Chondrocyte (in vitro differentiated cells): ENCODE measurements at places on chromosomes 1 and 21. TPM values are rescaled to one million over a fixed set of nuclear protein-coding genes. Genes with fewer than 3 reads are reported as not detected.

The ALG6 gene
- 7.5 to 11.6 TPM (median 8.5 TPM) in 3 replicates for total RNA-seq

The GPR37L1 gene
- not detected in 3 replicates for total RNA-seq

The AIM2 gene
- total RNA-seq = not detected in 3 replicates

The SLC30A2 gene
- 0.12 TPM in 1 of 3 replicates, not detected in the others for total RNA-seq

The LIN28A gene
- total RNA-seq = not detected in 3 replicates

The PERM1 gene
- 0.12 to 0.37 TPM (median 0.31 TPM) in 3 replicates for total RNA-seq

The GUCA2A gene
- total RNA-seq = not detected in 3 replicates

The USH2A gene
- not detected in 3 replicates for total RNA-seq

The TENT5C gene
- 0.20 to 0.41 TPM (median 0.21 TPM) in 3 replicates for total RNA-seq

The TAS1R1 gene
- total RNA-seq = not detected in 3 replicates

The ZNF695 gene
- 1.4 to 1.9 TPM (median 1.7 TPM) in 3 replicates for total RNA-seq

The BRDT gene
- not detected in 3 replicates for total RNA-seq

The FCGR3A gene
- not detected in 3 replicates for total RNA-seq

The CLCA4 gene
- total RNA-seq = not detected in 3 replicates

The ATAD3C gene
- 0.75 to 1.4 TPM (median 1.3 TPM) in 3 replicates for total RNA-seq

The PRR9 gene
- not detected in 3 replicates for total RNA-seq

The CNR2 gene
- not detected in 3 replicates for total RNA-seq

The TLR5 gene
- 0.17 to 0.36 TPM (median 0.22 TPM) in 3 replicates for total RNA-seq

The RGS16 gene
- total RNA-seq = 0.56 to 7.7 TPM (median 7.0 TPM) in 3 replicates

The BCL2L15 gene
- 0.17 to 0.33 TPM (median 0.17 TPM) in 3 replicates for total RNA-seq

The SLC22A15 gene
- 6.7 to 9.8 TPM (median 8.3 TPM) in 3 replicates for total RNA-seq

The HSD3B2 gene
- not detected in 3 replicates for total RNA-seq

The CELA3B gene
- total RNA-seq = not detected in 3 replicates

The OR10Z1 gene
- not detected in 3 replicates for total RNA-seq

The C1orf53 gene
- total RNA-seq = 4.1 to 6.2 TPM (median 5.3 TPM) in 3 replicates

The KRTAP25-1 gene
- not detected in 3 replicates for total RNA-seq

The ITLN2 gene
- total RNA-seq = not detected in 3 replicates

The RASSF5 gene
- 0.12 to 0.36 TPM (median 0.27 TPM) in 3 replicates for total RNA-seq

The CELSR2 gene
- total RNA-seq = 8.6 to 10.3 TPM (median 9.9 TPM) in 3 replicates

The ETNK2 gene
- total RNA-seq = 10.2 to 30.2 TPM (median 10.5 TPM) in 3 replicates

The RHOC gene
- total RNA-seq = 303 to 446 TPM (median 444 TPM) in 3 replicates

The CD101 gene
- 0.79 to 1.4 TPM (median 1.0 TPM) in 3 replicates for total RNA-seq

The TCHH gene
- total RNA-seq = not detected in 3 replicates

The KCNA2 gene
- total RNA-seq = 0.12 to 0.33 TPM (median 0.17 TPM) in 3 replicates
